Activated T-helper 17 cell treated with anti-CD3 and anti-CD28 coated beads, Interleukin-2, amount 50 U/mL, for 72 hours (primary cell): ENCODE measurements at places on chromosomes 16 and 17.

DNA sequence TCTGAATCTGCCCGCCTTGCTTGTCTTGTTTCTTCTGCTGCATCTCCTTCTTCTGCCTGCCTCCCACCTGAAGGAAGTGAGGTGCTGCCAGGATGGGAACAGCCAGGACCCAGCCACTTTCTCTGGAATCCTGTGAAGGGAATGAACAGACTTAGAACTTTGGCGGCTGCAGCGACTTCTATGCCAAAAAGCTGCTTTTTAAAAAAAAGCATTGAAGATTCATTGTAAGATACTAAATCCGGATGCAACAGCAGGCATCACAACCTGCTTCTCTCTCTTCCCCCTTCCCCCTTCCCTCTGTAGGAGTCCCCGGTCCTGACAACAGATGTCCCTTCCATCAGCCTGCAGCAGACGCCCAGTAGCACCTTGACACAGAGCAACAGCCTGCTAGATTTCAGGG, 176.3 kb downstream of the HS3ST4 start:
- ATAC-seq = no peak

DNA sequence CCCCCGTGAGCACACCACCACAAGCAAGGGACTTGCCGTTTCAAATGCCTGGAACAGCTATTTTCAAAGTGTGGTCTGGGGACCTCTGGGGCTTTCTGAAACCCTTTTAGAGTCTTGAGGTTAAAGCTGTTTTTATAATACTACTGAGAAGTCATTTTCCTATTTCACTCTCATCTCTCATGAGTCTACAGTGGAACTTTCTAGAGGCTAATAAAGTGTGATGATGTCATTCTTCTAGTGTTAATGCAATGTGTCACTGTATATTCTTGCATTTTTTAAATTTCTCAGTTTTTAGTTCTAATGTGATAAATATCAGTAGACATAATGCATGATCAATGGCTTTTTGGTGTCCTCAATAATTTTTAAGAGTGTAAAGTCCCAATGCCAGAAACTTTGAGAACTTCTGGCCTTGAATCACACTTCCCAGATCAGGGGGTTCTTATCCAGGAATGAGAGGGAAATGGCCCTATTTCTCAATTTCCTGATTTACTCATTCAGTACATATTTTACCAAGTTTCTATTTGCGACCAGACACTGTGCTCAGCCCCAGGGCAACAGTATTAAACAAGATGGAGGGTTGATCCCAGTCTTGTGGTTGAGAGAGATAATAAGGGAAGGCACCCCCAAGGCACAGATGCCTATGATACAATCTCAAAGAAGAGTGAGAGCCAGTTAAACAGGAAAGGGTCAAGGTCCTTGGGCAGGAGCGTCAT, 444.0 kb downstream of the HS3ST3B1 start:
- peak; percentile 11 for ATAC-seq

DNA sequence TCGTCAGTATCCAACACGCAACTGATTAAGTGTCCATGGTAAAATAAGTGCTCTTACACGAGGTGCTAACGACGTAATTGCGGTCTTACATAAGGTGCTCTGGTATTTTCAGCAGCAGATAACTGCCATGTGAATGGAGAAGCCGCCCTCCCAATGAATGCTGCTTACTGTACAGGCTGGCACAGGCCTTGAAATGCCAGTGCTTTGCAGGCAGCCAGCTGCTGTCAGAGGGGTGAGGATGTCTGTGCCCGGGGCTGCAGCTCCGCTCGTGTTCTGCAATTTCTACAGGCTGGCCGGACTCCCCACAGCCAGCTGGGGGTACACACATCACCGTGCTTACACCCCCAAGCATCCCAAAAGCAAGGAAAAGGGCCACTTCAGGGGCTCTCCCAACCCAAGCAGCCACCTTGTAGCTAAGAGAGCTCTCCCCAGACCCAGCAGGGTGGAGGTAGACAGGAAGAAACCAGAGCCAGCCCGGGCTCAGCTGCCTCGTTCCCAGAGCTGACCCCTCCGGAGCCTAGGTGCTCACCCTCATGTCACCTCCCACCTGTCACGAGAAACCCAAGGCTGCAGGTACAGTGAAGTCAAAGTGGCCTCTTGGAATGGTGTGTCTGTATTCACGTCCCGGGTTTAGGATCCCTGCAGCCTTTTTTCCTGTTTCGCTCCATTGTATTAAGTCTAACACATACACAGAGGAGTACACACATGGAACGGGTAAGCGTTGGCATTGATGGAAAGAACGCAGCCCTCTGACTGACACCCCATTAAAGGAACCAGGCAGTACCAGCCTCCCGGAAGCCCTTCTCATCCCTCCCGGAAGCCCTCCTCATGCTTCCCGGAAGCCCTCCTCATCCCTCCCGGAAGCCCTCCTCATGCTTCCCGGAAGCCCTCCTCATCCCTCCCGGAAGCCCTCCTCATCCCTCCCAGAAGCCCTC, 27.2 kb upstream of the RPH3AL start:
- peak; percentile 39 for ATAC-seq

DNA sequence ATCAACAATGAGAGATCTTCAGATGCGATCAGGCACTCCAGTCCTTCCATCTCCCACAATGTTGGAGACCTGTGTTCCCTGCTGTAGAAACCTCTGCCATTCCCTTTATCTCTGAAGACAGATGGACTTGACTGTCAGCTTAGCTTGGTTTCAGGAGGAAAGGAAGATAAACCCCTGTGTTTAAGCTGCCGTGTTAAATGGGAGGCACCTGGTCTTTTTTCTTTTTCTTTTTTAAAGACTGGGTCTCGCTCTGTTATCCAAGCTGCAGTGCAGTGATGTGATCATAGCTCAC, 63.1 kb downstream of the USP22 start:
- ATAC-seq = no peak

- no peak for ATAC-seq
Measured at GRCh38 chr16:84673561-84673960, 25.2 kb downstream of the KLHL36 start.

GRCh38 chr17:48228720-48229119, 121.2 kb downstream of the SNX11 start:
- no peak for ATAC-seq

DNA sequence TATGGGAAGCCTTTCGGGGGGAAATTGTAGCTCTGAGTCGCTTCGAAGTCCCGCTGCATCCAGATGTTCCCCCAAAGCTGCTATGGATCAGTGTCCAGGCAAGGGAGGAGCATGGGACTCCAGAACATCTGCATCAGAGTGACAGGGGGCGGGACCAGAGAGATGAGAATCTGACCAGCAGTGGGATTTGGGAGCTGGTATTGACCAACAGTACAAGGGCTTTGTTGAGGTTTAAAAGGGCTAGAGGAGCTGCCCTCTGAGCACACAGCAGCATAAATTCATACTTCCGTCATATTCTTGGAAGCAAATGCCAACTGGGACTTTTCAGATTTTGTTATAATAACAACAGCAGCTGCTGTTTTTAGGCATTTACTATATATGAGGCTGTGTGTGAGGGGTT, 10.6 kb downstream of the RBFOX1 start:
- no peak for ATAC-seq

GRCh38 chr16:1960665-1961630, 1.6 kb downstream of the NDUFB10 start:
- ATAC-seq = no peak

GRCh38 chr17:51261024-51261963, 948 bp downstream of the UTP18 start:
- ATAC-seq = no peak

GRCh38 chr17:20153231-20153630, 144.1 kb downstream of the SPECC1 start:
- no peak for ATAC-seq

DNA sequence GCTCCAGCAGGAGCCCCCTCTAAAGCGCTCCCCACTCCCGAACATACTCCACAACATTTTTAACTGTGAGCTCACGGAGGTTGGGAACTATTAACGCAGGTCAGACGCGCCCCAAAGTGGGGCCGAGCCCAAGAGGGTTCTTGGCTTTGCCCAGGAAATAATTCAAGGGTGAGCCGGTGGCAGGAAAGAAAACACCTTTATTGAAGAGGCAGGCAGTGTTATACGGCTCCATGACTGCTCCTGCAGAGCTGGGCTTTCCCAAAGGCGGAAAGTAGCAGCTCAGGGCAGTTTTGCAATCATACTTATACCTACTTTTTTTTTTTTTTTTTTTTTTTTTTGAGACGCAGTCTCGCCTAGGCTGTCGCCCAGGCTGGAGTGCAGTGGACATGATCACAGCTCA, 6.2 kb downstream of the ADCY9 start:
- no peak for ATAC-seq
